Activated gamma-delta T cell treated with anti-CD3 and anti-CD28 coated beads, Interleukin-2, amount 50 U/mL, for 16 hours (primary cell): ENCODE measurements at places on chromosomes 3 and 15.

DNA sequence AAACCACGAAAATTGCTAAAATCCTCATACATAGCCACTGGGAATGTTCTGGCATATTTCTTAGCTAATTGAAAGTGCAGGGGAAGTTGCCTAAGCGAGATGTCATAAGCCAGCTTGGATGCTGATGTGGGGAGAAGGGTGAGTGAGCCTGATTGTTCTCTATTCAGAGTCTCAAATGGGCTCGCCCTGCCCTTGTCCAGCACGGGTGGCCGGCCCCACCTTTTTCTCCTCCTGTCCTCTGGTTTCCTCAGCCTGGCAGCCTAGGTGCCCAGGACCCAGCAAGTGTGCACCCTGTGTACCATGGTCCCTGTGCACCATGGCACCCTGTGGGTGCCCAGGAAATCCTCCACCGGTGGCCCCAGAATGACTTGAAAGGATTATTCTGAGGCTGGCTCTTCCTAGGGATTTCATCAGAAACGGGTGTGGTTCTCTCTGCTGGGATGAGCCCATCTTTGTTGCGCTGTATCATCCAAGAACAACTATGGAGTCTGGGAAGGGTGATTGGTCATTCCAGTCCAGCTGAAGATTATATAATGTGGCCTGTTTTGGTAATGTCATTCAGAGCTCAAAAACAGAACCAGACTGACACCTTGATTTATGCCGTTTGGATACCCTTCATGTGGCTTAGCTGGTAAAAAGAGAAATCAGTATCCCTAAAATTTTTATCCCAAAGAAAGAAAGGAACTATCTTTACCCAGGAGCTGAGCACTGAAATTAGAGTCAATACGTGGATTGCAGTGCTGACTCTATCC is 150.8 kb upstream of the BHLHE40 start:
- DNase-seq, result no peak

DNA sequence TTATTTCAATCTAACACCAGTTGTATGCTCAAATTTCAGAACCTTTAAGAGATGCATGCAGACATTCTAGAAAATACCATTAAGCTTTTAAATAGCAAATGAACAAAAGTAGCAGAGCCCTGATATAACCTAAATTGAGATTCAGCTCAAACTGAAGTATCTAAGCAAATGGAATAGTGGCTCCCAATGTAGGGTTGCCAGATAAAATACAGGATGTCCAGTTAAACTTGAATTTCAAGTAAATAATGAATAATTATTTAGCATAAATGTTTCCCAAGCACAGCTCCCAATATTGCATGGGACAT is 171.1 kb upstream of the ATP11B start:
- no peak for DNase-seq

DNA sequence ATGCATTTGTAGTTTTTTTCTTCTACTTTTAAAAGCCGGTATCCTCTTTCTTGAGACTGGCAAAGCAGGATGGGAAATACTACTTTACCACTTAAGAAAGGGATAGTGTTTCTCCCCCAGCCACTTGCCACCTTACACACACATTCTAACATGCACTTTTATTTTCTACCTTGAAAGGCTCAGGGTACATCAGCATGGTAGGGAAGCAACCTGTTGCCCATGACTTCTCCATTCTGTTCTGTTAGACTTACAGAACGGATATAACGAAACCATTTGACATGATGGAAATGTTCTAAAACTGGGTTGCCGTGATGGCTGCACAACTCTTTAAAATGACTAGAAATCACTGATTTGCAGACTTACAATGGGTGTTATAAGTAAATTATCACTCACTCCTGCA is 405.5 kb downstream of the SHQ1 start:
- DNase-seq, result no peak

DNA sequence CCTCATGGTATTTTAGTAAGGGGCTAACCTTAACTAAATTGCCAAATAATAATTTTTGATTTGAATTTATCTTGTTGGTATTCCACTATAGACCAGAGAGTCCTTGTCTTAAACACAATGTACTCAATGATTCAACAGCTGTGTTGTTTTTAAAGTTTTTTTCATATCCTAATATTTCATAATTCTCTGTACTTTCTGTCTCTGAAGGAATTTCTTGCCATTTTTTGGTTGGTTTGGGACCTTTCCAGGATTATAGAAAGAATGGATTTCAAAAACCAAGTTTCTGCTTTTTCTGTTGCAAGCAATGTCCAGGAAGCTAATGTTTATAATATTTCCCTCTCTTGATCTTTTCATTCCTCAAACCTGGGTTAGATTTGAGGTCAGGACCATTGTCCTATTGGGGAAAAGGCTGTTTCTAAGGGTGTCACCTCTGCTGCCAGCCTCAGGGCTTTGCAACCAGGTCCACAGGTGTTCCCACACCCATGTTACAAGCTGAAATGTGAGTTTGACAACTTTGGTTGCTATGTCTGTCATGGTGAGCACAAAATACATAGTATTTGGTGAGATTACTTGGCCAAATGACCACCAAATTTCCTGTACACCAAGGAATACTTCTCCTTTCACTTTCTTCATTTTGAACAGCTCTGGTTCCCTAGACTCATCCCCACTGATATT is 363.7 kb upstream of the RGMA start:
- no peak for DNase-seq

GRCh38 chr15:25611603-25612002 is 172.8 kb upstream of the UBE3A start:
- DNase-seq, result no peak

DNA sequence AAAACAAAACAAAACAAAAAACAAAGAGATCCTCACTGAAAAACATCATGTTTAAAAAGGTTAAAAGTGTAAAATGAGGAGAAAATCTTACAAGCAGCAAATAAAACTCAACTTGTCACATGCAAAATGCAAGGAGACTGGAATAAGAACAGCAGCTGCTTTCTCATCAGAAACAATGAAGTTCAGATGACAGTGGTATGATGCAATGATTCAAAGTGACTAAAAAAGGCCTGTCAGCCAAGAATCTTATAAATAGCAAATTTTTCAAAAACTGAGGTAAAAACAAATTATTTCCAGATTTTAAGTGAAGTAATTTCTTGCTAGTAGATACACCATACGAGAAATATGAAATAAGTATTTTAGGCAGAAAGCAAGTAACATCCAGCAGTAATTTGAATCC is 68.6 kb upstream of the EPHA3 start:
- no peak for DNase-seq

DNA sequence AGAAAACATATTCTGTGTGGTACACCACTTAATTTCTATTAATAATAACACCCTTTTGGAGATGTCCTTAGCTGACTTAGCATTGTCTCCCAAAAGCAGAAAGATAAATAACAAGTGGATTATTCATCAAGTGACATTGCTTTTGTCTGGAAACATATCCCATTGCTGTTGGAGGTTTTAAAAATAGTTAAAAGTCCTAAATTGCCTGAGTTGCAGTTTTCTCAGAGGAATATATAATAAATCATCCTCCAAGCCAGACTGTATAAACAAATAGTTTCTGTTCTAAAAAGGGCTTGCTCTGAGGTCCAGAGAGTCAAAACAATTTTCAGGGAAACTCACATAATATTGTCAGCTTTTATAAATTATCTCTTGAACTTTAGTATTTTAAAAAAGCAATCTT is 60.4 kb upstream of the CD96 start:
- DNase-seq, result no peak

DNA sequence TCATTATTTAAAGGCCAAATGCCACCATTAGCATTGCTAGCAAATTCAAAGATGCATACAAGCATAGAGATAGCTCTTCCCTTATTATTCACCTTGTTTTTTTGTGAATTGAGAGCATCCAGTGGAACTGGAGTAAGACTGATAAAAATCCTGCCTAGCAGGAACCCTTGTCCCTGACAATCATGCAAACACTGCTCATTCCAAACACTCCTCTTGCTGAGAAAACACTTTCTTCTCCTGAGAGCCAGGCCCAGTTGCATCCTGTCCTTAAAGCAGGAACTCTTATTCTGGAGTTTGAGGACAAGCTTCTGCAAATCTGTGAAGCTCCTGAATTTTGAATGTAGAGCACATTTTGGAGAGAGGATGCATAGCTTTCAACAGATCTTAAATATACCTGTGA is 49.3 kb upstream of the KCNMB2 start:
- no peak for DNase-seq

DNA sequence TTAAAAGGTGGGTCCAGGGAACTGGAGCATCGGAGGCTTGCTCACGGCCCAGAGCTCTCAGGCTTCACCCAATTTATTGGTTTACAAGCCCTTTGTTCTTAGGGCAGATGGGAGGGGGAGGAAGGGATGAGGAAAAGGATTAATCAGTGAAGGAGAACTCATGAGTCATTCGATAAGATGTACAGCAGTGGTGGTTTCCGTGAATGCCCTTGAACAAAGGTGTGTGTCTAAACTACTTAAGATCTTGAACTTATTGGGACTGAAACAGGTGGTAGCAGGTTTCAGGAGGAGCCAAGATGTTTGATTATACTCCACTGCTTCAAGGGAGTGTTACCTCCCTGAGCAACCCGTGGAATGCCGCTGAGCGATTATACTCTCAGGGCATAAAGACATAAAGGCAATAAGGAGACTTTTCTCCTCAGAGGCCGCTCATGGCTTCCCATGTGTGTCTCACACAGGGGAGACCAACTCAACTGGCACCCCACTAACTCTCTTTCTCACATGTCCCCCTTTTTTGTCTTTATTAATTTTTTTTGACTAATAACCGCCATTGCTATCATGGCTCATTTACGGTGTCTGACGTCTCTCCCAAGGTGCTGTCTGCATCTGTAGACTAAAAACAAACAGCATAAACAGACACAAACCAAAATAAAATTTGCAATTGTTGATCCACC is 17.3 kb upstream of the SLC28A2 start:
- DNase-seq, result no peak

DNA sequence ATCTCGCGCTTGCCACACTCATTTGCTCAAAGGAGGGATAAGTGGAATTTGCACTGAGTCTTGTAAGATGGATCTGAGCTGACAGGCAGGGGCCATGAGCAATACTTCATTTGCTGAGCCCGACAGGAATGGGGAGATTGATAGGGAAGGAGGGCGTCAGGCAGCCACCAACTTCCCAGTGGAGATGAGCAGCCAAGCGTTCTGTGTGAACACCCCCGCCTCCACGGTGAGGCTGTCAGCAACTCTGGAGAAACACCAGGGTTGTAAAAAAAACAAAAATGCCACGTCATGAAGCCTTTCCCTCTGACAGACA is 36.8 kb downstream of the TLE3 start:
- no peak for DNase-seq

DNA sequence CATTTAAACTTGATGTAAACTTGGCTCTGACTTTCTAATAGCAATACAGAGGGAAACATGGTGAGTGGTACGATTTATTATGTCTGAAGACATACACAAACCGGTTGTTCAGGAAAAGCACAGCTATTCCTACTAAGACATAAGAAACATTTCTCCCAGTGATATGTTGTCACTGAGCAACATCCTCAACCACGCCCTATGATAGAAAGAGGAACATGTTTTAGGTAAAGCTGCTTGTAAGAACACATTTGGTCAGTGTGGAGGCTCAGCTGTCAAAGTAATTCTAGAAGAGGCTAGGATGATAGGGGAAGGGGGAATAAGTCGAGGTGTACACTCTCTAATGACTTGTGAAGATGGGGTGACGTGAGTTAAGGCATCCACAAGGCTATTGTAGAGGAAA is 42.7 kb upstream of the B3GNT5 start:
- DNase-seq, result no peak

- DNase-seq, result no peak
Observed at GRCh38 chr3:158368271-158368670, 202.7 kb upstream of the MLF1 start.

DNA sequence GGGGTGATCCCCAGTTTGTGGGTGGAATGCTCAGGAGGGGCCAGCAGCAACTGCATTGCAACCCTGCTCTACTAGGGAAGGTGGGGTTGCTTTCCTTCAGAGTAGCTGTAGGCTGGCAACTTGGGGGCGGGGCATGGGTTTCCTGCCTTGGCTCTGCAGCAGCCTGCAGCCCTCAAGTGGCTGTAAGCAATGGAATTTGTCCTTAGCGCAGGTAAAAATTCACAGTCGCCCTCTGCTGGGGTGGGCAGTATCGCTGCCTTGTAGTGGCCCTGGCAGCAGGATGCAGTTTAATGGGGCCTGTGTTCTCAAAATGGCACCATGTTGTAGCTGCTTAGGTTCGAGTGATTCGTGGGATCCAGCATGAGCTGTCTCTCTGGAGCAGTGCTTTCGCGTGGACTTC is 29.8 kb downstream of the STT3B start:
- DNase-seq, result no peak

- DNase-seq, result peak; percentile 37
Observed at GRCh38 chr3:172522871-172523818, at the start of gene TNFSF10. Gene TNFSF10, minus strand, starts transcription at chr3:172523430. Its CDS starts 46 bp downstream, at chr3:172523384.

GRCh38 chr3:48232232-48232631 is 8.7 kb upstream of the ZNF589 start:
- DNase-seq, result no peak

DNA sequence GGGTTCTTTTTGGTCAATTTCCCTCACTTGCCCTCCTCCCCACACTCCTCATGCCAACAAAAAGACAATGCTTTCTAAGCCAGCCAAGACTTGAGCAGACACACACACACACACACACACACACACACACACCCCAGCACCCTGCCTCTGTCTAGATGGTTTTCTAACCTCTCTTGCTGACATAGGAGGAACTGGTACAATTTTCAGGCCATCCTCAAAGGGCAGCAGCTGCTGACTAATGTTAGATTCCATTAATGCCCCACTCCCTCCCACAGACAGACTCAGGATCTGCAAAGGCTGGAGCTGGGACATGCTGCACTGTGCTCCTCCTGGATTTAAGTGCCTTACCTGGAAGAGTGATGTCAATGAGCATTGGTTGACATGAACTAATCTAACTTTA is 438.4 kb downstream of the OCA2 start:
- no peak for DNase-seq

GRCh38 chr3:183411216-183411922 is 17.1 kb downstream of the MCF2L2 start:
- no peak for DNase-seq

DNA sequence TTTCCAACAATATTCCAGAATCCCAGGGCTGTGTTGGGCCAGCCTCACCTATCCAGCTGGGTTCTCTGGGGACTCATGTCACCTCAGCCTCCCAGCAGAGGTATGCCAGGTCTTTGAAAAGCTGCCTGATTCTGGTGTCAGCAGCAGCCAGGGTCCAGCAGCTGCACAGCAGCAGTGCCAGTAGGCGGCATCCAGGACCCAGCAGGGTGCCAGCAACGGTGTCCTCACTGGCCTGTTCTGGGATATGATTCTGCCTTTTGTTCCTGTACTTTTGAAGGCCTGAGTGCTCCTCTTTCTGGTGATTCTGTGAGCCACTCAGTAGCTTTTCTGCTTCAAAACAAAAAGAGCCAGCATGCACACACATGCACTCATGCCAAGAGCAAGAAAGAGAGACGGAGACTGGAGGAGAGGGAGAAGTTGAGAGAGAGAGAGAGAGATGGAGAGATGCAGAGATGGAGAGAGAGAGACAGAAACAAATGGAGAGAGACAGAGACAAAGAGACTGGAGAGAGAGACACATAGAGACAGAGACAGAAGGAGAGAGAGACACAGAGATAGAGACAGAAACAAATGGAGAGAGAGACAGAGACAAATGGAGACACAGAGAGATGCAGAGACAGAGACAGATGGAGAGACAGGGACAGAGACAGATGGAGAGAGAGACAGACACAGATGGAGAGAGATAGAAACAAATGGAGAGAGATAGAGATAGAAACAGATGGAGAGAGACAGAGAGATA is 205.7 kb downstream of the UACA start:
- no peak for DNase-seq
